Anterior cingulate cortex (tissue), 58 donors: ENCODE measurements at places on chromosomes 1 and 21.

GRCh38 chr1:91564888-91565701, 64.4 kb downstream of the CDC7 start:
- no peak for DNase-seq

GRCh38 chr1:44112486-44112885, 6.1 kb upstream of the KLF17 start:
- DNase-seq = no peak

- no peak for DNase-seq
Measured at GRCh38 chr21:29379517-29380054, 80.9 kb downstream of the BACH1 start.

- no peak for DNase-seq
Measured at GRCh38 chr21:17435565-17436543, 77.0 kb upstream of the CXADR start.

DNA sequence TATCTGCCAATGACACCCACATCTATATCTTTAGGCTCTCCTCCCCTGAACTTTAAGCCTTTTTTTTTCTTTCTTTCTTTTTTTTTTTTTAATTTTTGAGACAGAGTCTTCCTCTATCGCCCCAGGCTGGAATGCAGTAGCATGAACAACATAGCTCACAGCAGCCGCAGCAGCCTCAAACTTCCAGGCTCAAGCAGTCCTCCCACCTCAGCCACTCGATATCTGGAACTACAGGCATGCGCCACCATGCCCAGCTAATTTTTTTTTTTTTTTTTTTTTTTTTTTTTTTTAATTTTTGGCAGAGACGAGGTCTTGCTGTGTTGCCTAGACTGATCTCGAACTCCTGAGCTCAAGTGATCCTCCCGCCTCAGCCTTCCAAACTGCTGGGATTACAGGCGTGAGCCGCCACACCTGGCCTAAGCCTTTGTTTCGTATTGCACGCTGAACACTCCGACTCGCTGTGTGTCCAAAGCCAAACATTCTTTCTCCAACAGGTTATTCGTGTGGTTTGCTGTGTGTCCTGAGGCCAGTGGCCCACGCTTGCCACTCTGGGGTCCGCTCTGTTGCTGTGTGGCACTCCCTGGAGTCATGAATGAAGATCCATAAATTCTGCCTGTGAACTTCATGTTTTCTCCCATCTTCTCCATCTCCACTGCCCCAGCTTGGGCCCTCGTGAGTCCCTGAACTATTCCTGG, 119.4 kb downstream of the CAMTA1 start:
- no peak for DNase-seq

DNA sequence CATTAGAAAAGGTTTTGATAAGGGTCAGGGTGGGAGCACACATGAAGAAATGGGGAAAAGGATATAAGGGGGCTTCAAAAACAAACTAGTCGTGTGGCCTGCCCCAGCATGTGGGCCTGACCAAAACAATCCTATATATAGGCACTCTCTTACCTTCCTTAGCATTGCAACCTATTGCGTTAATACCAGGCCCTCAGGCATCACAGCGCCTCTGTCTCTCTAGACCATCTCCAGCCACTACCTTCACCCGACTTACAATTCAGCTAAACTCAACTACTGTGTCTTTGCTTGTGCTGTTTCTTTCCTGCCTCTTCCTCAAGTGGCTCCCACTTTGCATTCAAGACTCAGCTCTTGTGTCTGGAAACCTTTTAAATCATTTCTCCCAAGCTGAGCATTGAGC, 47.0 kb upstream of the GJA5 start:
- no peak for DNase-seq

- DNase-seq = no peak
Measured at GRCh38 chr1:39509360-39510009, 18.0 kb downstream of the BMP8A start.

- no peak for DNase-seq
Measured at GRCh38 chr1:92459871-92460320, 26.8 kb downstream of the GFI1 start.

DNA sequence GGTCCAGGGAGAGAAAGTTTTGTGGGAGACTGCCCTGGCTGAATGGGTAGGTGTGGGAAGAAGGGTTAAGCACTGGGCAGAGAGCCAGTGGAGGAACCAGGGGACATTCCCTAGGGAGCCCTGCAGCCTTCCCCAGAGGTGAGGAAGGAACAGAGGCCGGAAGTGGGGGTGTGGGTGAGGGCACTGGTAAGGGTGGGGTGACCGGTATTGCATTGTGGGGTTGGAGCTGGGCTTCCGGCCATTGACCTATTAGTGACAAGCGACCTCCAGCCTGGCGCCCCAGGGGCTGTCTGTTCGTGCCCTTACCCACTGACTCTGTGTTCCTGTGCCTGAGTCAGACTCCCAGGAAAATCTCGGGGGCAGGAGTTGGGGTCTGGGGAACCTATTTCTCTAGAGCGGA, 3.5 kb upstream of the TSPAN1 start:
- no peak for DNase-seq

DNA sequence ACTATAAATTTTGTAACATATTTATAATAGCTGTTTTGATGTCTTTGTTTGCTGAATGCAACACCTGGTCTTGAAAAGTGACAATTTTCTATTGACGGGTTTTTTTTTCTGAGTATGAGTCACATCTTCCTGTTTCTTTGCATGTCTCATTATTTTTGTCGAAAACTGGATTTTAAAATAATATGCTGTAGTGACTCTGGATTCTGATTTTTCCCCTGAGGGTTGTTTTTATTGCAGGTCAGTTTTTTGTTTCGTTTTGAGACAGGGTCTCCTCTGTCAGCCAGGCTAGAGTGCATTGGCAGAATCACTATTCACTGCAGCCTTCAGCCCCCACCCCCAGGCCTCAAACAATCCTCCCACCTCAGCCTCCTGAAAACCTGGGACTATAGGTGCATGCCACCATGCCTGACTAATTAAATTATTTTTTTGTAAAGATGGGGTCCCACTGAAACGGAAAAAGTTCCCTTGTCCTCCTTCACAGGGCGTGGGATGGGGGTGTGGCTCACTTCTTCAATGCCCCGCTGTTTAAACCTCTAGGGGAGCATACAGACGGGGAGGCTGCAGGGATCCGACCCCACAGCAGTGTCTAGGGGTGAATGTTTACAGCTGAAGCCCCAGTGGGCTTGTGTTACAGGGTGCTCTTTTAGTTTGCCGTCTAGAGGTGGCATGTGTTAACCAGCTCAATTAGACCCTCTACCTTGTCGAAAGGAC, 11.3 kb upstream of the PPIE start:
- no peak for DNase-seq

DNA sequence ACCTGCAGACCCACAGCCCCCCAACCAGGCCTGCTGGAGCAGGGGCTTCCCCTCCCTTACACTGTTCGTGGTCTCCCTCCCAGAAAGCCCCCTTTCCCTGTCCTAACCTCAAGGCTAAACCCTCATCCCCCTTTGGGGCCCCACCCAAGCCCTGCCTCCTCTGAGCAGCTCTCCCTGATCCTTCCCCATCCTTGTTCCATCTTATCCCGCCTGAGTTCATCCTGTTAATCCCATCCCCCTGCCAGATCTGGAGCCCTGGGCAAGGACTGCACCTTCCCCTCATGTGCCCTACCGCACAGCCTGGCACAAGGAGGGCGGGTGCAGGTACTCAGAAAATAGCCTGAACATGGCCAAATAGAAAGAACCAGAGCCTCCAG, 6.9 kb upstream of the TNNT2 start:
- no peak for DNase-seq

DNA sequence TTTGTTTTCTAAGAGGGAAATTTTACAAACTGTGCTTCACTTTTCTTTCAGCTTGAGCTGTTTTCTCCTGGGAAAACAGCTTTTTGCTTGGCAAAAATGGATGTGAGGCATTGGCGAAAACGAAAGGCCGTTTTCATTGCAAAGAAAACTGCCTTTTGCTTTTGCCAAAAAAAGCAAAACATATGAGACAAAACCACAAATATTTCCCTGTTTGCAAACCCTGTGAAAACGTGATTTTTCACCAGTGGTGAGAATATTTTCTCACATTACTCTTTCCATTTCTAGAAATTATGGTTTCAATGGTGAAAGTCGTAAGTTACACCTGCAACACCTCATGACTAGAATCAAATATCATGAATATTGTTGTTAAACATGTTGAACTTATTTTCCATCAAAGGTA, 74.0 kb upstream of the ZBTB18 start:
- DNase-seq = no peak

- no peak for DNase-seq
Measured at GRCh38 chr21:37912616-37913015, 3.6 kb downstream of the KCNJ6 start.

- peak; percentile 13 for DNase-seq
Measured at GRCh38 chr1:223802602-223803001, 43.1 kb downstream of the TP53BP2 start.

- DNase-seq = no peak
Measured at GRCh38 chr1:94012708-94013366, 103.6 kb upstream of the GCLM start.

GRCh38 chr1:45187725-45188124, 18.7 kb downstream of the ZSWIM5 start:
- DNase-seq = no peak

DNA sequence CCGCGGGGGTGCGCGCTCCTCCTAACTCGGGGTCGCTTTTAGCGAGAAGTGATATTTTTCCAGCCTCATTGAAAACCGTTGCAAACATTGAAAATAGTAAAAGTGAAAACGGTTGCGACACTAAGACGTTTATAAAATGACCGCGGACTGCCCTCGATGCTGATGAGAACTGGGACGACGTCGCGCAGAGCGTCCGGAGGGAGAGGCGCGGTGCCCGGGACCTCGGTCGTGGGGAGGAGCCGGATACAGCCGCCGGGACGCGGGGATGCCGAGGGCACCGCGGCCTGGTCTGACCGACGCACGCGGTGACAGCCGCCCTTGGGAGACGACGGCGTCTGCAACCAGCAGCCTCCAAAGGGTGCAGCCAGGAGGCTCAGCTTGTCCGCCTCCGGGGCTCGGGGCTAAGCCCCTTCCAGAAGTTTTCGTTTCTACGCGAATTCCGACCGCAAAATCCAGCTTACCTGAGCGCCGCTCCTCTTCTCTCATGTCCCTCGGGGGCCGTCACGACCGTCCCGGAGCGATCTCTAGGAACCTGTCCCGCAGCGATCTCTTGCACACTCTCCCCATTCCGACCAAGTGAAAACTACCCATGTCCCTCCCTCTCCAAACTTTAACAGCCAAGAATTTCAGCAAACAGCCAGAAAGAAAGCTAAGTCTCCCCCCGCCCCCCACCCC, 144.4 kb upstream of the ETS2 start:
- no peak for DNase-seq
